ENCODE measurements at places on chromosomes 1 and 21.

DNA sequence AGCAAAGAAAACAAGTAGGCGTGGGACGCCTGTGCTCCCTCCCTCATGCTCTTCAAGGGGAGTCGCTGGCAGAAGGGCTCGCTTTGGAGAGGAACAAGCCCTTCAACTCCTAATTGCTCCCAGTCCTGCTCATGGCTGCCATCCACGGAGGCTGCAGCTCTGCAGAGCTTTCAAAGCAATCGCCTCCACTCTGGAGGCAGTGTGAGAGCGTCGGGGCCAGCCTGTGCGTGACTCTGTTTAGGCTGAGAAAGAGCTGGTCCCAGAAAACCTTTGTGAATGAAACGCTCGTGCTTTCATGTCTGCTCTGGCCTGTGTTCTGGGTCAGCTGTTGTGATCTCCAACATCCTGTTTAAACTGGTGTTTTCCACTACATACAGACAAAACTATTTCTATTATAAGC is 23.9 kb upstream of the RUNX1 start:
- DNase-seq: no peak

- DNase-seq: no peak
Measured at GRCh38 chr1:204278958-204279357, 65.2 kb upstream of the GOLT1A start.

DNA sequence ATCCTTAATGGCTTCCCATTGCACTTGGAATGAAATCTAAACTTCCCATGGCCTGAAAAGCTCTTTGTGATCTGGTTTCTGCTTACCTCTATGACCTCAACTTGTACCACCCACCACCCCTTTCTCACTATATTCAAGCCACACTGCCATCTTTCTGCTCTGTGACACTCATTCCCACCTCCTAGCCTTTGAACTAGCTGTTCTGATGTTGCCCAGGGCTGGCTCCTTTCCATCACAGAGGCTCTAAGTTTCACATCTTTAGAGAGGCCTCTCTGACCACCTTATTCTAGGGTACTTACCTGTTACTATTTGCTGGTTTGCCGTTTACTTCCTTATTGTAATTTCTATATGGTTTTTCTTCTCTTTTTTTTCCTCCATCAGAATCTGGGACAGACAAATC is 4.2 kb downstream of the MPZL1 start:
- no peak for DNase-seq

- no peak for DNase-seq
Measured at GRCh38 chr21:31948676-31949075, 75.9 kb downstream of the HUNK start.

DNA sequence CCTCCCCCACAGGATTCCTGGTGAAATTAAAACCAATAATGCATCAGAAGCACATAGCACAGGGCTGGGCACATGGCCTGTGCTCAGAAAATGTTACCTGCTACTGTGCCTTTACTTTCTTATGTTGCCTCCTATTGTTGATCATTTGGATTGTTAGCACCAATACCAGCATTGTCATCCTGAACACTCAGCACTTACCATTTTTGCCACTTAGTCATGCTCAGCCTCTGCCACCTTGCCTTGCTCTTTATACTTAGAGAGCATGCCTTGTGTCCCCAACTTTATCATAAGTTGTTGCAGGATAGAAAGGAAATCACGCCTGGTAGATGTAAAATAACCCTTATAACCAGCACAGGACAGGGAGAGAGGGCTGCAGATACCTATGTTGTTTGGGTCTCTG is 361.0 kb upstream of the RUNX1 start:
- no peak for DNase-seq

DNA sequence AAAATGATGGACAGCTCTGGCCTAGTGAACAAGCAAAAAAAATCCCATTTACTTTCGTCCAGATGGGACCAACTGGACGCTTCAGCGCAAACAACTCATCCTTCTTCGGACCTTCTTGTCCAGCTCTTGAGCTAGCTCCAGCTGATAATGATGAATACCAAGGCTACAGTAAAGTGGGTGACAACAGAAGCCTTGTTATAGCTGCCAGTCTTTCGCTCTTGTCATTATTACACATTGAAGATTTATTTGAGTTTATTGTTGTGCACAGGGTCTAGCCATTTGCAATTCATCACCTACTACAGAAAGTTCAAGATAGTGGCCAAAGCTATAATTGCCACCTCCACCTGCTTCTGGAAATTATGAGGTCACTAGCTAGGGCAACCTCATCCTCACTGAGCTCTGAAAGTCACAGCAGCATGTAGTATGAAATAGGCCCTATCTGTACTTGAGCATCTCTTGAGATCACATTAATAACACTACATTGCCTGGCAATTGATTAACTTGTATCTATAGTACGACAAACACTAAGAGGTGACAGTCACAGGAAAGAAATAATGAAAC is 76.9 kb downstream of the GPATCH2 start:
- DNase-seq: no peak

GRCh38 chr1:94031154-94031553 is 89.8 kb downstream of the ABCA4 start:
- no peak for DNase-seq

DNA sequence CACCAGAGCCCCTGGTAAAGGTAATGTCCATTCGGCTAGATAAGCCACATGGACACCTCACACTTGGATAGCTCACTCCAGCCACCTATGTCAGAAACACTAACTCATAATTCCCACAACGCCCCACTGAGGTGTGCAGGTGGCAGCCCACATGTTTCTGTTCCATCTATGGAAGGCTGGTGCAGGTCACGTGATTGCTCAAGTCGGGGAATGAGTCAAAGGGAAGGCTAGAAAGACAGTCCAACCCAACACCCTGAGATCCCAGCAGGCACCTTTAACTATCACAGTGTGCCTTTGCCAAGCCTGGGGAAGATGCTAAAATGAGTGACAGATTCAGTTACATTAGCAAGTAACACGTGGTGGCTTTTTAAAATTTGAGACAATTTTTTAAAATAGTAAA is 45.3 kb upstream of the KCNE1 start:
- no peak for DNase-seq

GRCh38 chr1:41953291-41953690 is 34.6 kb upstream of the HIVEP3 start:
- no peak for DNase-seq

GRCh38 chr1:115453666-115454065 is 115.6 kb upstream of the NGF start:
- no peak for DNase-seq

- DNase-seq: no peak
Measured at GRCh38 chr1:33273406-33273805, 17.1 kb downstream of the ZNF362 start.

- no peak for DNase-seq
Measured at GRCh38 chr1:39896909-39897685, 4.6 kb downstream of the MYCL start.

- DNase-seq: no peak
Measured at GRCh38 chr21:21268885-21269284, 270.7 kb downstream of the NCAM2 start.

DNA sequence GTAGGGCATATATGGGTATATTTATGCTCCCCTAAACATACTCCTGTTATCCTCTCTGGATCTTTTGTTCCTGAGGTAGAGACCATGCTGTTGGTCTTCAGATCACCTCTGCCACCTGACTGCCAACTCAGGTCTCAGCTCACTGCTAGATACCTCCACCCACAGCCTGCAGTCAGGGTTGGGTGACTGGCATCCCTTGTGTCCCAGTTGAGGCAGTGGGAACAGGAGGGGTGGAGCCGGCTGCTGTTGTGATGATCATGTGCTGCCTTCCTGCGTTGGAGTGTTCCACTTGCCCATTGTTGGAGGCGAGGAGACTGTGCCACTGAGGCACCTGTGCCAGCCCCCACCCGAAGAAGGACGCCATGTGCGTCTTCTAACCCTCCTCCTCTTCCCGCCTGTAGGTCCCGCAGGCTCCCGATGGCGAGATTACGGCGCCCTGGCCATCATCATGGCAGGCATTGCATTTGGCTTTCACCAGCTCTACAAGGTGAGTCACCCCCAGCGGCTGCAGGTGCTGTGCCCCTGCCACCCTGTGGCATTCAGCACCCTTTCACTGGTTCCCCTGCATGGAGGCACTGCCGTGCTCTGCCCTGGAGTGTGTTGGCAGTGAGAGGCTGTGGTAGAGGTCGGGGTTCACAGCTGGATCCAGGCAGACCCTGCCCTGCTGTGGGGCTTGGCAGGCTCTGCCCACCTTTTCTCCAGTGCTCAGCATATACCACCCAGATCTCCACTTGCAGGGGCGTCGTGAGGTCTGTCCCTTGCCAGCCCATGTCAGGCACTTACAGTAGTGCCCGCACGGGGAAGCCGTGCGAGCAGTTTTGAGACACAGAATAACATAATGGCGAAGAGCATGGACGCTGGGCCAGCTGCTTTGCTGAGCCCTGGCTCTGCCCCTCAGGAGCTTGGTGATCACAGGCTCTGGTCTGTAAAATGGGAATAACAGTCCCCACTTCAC is 143.5 kb downstream of the PEX14 start:
- no peak for DNase-seq

- DNase-seq: no peak
Measured at GRCh38 chr1:54548389-54549044, 489 bp downstream of the ACOT11 start.

DNA sequence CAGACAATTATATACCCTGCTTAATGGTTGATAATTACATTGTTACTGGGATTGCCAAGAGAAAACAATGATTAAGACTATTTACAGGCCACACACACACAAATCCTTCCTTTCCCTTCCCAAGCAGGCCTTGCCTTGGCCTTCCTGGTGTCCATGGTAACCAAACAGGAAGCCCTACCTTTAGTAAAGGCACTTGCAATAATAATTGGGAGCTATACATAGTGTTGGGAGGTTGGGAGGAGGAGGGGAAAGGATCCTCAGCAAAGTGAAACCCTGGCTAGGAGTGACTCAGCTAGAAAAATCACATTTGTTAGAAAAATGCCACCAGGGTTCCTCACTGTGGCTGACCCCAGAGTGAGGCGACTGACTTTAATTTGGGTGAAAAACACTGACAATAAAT is 122.3 kb upstream of the ADAR start:
- no peak for DNase-seq

DNA sequence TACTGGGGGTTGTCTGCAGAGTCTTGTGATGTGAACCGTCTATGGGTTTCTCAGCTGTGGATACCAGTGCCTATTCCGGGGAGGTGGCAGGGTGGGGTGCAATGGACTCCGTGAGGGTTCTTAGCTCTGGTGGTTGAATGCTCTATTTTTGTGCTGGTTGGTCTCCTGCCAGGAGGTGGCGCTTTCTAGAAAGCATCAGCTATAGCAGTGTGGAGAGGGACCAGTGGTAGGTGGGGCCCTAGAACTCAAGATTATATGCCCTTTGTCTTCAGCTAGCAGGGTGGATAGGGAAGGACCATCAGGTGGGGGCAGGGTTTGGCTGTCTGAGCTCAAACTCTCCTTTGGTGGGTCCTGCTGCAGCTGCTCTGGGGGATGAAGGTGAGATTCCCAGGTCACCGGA is 127.3 kb upstream of the PLD5 start:
- no peak for DNase-seq

GRCh38 chr1:99198393-99198792 is 65.9 kb upstream of the PLPPR4 start:
- DNase-seq: no peak

DNA sequence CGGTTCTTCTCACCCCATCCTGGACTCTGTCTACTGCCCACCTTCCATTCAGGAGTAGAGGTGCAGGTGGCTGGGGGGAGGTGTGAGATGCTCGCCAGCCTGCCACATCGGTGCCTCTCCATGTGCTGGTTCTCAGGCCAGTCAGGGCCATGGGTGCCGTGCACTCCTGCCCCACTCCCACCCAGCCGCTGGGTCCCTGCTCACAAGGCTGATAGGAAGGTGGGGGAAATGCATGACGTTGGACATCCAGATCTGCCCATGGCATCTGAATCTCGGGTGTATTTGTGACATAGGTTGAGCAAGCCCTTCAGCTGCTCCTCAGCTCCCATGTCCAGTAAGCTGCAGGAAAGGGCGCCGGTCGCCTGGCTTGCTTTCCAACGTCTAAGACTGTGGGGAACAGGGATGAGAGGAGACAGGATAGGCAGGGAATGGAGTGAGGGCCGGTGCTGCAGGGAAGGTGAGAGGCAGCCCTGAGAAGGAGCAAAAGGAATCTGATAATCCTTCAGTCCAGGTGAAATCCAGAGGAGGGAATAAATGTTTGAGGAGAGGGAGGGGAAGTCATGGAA is 11.8 kb downstream of the S100A7A start:
- no peak for DNase-seq

GRCh38 chr1:157292809-157293564 is 154.8 kb upstream of the ETV3 start:
- DNase-seq: no peak

- no peak for DNase-seq
Measured at GRCh38 chr1:25183126-25183980, 48.9 kb downstream of the SYF2 start.

GRCh38 chr1:41021526-41022308 is at the start of gene SLFNL1:
Gene SLFNL1 (minus strand): TSS chr1:41021725. CDS start chr1:41020660, 1,065 bp downstream.
- no peak for DNase-seq

- DNase-seq: no peak
Measured at GRCh38 chr21:32947736-32948135, 78.0 kb upstream of the OLIG2 start.

- DNase-seq: no peak
Measured at GRCh38 chr1:229448845-229449244, 15.0 kb upstream of the ACTA1 start.

- no peak for DNase-seq
Measured at GRCh38 chr1:179095924-179096323, 14.1 kb downstream of the TOR3A start.

GRCh38 chr1:151790940-151791651 is 796 bp upstream of the TDRKH start:
- no peak for DNase-seq

DNA sequence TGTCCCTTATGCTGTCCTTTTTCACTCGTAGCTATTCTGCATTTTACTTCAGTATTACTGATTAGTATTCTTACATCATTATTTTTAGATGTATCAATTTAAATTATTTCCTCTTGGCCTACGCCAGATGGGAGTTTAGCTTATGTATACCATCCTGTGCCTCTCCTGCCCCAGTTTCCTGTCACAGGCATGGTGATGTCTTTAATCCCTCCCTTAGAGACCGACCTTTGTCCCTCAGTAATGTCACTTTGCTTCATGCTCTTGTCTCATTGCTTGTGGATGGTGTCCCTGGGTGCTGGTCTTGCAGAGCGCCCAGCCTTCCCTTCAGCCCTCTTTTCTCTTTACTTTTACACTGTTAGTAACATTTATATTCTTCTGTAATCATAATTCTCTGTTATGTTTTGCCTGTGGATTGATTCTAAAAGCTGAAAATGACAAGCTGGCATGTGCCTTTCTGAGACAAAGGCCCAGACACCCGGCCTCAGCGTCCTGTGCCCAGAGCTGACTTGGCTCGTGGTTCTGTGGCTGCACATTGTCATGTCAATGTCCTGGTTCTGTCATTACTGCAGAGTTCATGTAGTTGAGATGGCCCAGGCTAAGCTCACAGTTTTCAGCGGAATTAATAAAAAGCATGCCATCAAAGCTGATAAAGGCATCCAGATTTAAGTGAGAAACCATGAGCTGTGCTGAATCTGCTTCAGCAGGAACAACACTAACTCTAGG is 100.7 kb downstream of the MTR start:
- no peak for DNase-seq
